Pulmonary artery endothelial cell (primary cell): ENCODE measurements at places on chromosomes 7 and 10. TPM values are rescaled to one million over a fixed set of nuclear protein-coding genes. Genes with fewer than 3 reads are reported as not detected.

BEND7 gene
- 13.9 and 16.5 TPM in 2 replicates for total RNA-seq

EGFR gene
- 2.5 and 3.6 TPM in 2 replicates for total RNA-seq

POMZP3 gene
- 2.3 and 4.8 TPM in 2 replicates for total RNA-seq

GRCh38 chr7:132072873-132073272 is 503.4 kb downstream of the PLXNA4 start:
- DNase-seq = no peak
